ENCODE measurements at places on chromosomes 5 and 9.

GRCh38 chr9:87233899-87234455 lies 263.7 kb upstream of the DAPK1 start:
- no peak for DNase-seq

GRCh38 chr9:100583014-100583802 lies 5.3 kb downstream of the CAVIN4 start:
- DNase-seq: no peak

- no peak for DNase-seq
These were observed 51.2 kb downstream of the MAPKAP1 start for GRCh38 chr9:125655691-125656410.

- DNase-seq: no peak
These were observed 7.9 kb downstream of the SLC6A3 start for GRCh38 chr5:1437226-1437829.

DNA sequence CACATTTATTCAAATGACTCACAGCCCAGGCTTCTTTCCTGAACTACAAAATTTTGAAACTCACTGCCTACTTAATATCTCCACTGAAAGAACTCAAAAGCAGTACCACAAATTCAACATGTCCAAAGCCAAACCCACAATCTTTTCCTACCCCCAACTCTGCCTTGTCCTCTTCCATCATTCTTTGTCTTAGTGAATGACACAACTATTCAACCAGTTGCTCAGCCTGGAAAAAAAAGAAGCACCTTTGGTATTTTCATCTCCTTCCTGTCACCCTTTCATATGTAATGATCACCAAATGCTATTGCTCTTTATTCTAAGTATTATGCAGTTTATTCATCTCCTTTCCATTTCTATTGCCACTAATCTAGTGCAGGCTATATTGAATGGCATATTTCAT lies 216.3 kb downstream of the TMEM232 start:
- no peak for DNase-seq

DNA sequence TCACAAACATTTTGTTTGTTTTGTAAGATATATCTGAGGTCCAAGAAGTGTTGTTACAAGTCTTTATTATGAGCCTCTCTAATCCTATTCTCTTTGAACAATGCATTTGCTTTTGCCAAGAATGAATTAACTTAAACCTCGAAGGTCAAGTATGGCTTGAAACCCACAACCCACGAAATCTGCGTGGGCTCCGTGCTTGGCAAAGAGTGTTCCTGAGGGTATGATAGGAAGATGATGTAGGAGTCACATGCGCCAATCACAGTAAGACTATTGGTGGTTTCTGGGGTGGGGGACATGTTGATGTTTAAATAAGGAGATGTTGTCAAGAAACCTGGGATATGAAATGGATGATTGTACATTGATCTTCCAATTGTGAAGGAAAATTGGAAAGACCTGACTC lies 330.8 kb upstream of the RFX3 start:
- no peak for DNase-seq

DNA sequence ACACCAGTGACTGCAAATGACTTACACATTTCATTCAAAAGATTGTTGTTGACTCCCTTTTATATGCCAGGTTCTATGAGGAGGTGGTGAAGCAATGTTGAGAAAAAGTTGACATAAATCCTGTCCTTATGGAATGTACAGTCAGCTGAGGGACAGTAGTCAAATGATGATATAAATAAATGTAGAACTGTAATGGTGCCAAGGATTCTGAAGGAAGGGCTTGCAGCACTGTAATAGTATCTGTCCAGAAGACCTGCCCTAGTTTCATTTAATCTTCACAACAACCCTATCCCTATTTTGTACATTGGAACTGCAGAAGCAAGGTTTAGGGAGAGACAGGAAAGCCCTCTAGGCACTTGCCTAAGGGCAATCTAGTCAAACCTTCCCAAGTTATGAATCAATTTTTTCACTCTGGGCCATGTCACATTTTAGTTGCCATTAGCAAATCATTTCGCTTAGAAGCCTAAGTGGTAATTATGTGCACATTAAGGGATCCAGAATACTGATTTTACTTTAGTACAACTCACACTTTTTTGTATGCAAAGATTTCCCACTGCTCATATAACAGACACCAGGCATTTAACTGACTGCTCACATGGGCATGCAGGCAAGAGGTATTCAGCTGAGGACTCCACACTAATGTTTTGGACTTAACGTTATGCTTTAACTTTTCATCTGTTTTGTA lies 34.5 kb upstream of the LIFR start:
- no peak for DNase-seq

DNA sequence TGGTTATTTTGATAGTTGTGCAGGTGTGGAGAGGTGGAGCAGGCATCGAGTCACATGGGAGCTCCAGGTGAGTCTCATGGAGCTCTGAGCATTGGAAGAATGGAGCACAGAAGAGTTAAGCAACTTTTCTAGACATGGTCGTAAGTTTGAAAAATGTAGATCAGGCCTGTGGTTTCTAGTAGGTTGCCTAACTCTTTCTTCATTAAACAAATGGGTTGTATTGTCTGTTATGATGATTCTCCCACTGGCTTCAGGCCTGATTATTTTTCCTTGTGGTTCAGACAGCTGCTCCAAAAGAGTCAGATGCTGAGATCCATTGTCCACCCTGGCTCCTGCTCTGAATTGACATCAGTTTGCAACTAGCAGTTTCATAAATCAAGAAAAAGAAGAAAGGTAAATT lies 80.3 kb upstream of the RPS23 start:
- no peak for DNase-seq

DNA sequence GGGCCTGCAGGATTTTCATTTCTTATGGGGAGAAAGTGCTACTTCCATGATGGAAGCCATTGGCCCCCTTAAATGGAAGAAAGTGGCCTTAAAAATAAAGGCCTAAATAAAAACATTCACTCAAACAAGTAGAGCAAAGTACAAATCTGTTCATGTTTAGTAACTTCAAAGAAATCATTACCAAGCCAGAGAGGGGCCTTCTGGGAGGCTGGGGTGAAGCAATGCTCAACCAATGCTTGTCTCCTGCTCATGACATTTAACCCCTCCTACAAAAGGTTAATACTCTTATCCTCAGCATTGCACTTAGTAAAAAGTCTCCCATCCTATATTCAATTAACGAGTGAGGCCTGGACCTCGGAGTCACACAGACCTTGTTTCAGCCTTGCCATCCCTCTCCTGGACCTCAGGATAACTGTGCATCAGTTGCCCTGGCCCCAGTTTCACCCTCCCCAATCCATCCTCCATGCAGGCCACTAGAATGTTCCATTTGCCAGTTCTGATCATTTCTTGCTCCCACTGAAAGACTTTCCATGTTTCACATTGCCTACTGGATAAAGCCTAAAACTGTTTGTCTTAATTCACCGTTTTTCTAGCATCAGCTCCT lies 36.9 kb upstream of the ALDH1B1 start:
- no peak for DNase-seq

- no peak for DNase-seq
These were observed 215.0 kb upstream of the TAS2R1 start for GRCh38 chr5:9845185-9845584.

GRCh38 chr9:135213566-135213965 lies 126.1 kb downstream of the OLFM1 start:
- DNase-seq: no peak

DNA sequence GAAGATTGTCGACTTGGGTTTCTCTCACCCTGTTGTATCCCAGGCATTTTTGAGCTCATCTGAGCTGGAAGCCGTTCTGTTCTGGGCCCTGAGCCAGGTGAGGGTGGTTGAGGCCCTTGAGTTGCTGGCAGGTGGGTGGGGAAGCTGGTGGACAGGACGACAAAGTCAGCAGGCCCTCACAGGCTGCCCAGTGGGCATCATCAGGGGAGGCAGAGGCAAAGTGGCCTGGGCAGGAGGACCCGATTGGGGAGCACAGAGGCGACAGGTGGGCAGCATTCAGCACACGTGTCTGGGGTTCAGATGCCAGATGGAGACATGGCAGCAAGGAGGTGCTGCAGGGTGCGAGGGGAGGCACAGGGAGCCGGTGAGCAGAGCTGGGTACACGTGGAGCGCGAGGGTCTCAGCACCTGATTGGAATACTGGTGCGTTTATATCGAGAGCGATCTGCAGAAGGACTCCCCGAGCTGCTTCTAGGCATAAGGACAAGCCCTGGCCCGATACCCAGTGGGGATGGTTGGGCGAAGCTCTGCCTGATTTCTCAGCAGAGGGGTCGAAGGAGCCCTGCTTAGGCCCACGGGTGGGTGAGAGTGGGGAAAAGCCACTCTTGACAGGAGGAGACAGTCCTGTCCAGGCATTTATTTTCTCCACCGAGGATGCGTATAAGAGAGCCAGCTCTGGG lies 49.0 kb upstream of the SUSD3 start:
- DNase-seq: no peak

DNA sequence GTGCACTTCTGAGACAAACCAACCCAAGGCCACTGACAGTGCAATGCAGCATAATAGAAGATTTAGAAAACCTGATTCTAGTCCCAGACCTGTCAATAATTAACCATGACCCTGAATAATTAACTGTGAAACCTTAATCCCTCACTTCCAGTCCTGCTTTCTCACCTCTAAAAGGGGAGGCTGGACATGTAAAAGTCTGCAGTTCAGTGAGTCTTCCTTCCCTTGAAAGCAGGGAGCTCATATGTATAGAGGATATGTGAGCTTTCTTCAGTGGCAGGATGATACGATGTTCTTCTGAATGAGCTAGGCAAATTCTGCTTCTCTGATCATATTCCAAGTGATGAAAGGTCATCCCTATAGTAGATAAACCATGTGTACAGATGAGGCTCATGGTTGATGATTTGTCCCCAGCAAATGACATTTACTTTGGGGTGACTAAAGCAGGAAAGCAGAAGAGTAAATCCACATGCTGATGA lies 2.9 kb downstream of the KCNV2 start:
- DNase-seq: no peak

DNA sequence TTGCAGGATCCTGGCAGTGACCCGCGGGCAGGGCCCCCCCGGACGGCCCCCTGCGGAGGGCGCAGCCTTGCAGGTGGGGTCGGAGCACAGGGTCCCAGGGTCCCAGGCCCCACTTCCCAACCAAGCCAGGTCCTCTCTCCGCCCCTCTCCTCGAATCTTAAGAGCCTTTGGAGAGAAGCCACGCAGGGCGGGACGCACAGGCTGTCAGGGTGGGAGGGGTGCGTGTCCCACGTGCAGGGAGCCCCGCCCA lies 18.4 kb upstream of the EGFL7 start:
- DNase-seq: no peak

GRCh38 chr5:31084871-31085270 lies 108.6 kb upstream of the CDH6 start:
- no peak for DNase-seq

DNA sequence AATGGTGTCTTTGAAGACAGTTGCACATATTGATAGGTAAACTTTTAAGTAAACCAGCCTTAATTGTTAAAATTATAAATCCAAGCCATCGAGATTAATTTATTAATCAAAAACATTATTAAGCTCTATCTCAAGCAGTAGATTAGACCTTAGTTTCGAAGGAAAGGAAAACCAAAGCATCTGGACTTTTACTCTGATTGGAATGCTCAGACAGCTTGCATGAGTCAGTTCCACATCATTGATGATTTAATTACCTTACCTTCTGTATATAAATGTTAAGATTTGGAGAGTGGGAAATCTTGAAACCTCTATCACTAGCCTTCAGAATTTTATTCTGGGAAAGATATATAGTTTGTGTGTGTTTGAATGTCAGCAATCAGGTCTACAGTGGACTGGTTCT lies 23.9 kb downstream of the DCP2 start:
- DNase-seq: no peak

GRCh38 chr9:37218800-37219425 lies 98.5 kb downstream of the ZCCHC7 start:
- DNase-seq: no peak

DNA sequence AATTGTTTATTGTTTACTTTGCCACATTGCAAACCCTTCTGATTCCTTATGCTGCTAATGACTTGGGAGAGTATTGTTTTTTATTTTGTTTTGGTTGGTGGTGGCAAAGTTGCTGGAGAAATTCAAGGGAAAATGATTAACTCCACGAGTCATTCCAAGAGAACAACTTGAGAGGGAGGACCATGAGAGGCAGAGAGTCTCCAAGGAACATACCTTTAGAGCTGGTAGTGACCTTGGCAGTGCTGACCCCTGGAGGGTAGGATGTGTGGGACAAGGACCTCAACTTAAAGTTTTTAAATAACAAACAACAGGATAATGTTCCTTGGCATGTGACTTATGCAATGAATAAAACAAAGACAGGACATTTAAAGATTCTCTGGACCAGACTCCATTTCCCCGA lies 139.7 kb downstream of the LRRC70 start:
- DNase-seq: no peak

DNA sequence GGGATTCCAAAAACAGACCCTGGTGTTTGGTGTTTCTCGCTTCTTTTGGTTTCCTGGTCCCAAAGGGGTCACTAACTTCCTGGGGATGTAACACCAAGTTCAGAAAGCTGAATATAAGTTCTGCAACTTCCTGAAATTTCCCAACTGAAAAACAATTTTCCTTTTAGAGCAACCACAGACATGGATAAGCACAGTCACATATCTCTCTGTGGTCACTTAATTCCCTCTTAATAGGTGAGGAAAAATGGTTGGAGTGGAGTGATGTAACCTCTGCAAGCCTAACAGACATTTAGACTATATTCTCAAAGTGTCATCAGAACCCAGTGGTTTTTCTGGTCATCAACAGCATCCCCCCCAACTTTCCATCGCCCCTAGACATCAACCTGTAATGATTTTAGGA lies 135.3 kb downstream of the PRELID2 start:
- no peak for DNase-seq

- no peak for DNase-seq
These were observed 38.6 kb downstream of the TGFBI start for GRCh38 chr5:136067422-136067821.

GRCh38 chr9:112601636-112602035 lies 115.0 kb downstream of the KIAA1958 start:
- DNase-seq: no peak

GRCh38 chr9:124035001-124035650 lies 23.6 kb downstream of the LHX2 start:
- DNase-seq: no peak

DNA sequence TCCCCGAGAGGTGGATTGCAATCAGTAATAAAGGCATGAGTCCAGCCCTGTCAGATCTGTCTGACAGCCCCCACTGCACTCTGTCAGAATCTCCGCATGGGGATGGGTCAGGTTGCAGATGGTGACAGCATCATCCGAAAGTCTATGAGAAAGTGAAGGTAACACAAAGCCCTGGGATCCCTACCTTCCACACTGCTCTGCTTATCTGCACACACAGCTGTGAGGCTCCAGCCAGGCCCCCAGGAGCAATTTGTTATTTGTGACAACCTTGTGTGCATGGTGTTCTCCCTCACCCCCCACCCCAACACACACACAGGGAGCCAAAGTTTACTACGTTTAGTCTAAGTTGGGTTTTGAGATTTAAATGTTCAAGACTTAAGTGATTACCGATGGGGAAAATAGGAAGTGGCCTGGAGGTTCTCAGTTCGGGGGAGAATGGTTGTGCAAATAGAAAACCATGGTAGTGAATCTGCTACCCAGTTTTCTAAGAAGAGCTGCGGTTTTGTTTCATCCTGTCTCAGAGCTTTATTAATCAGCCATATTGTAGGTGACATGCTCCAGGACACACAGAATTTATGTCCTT lies 92.7 kb downstream of the SV2C start:
- DNase-seq: no peak

- DNase-seq: no peak
These were observed 16.6 kb upstream of the ANP32B start for GRCh38 chr9:97966493-97966892.

Measured in stimulated activated CD8-positive, alpha-beta memory T cell treated with anti-CD3 and anti-CD28 coated beads, Interleukin-7, amount 100 ng/mL, for 1 hour (primary cell).